GM12878 (cell line): ENCODE measurements at places on chromosomes 5 and 9. TPM values are rescaled to one million over a fixed set of nuclear protein-coding genes. Genes with fewer than 3 reads are reported as not detected.

Gene TMOD1
- polyA plus RNA-seq: 42.7 and 44.1 TPM in 2 replicates

Gene PCDH12
- 0.12 and 0.14 TPM in 2 replicates for polyA plus RNA-seq

Gene GHR
- polyA plus RNA-seq: 0.50 and 0.52 TPM in 2 replicates

Gene IFNA13
- not detected in 2 replicates for polyA plus RNA-seq

Gene RPL37
- polyA plus RNA-seq: 1,697 and 1,831 TPM in 2 replicates

Gene CCDC192
- polyA plus RNA-seq: 0.20 and 0.21 TPM in 2 replicates

Gene CARD6
- 0.43 and 0.52 TPM in 2 replicates for polyA plus RNA-seq

Gene SLC6A19
- not detected in 2 replicates for polyA plus RNA-seq

Gene RLN2
- polyA plus RNA-seq: 8.2 and 8.3 TPM in 2 replicates

Gene GGTA1
- 0.17 TPM in 1 of 2 replicates, not detected in the other for polyA plus RNA-seq

Gene NTRK2
- polyA plus RNA-seq: 0.78 and 1.1 TPM in 2 replicates

Gene SPINK1
- polyA plus RNA-seq: not detected in 2 replicates

DNA sequence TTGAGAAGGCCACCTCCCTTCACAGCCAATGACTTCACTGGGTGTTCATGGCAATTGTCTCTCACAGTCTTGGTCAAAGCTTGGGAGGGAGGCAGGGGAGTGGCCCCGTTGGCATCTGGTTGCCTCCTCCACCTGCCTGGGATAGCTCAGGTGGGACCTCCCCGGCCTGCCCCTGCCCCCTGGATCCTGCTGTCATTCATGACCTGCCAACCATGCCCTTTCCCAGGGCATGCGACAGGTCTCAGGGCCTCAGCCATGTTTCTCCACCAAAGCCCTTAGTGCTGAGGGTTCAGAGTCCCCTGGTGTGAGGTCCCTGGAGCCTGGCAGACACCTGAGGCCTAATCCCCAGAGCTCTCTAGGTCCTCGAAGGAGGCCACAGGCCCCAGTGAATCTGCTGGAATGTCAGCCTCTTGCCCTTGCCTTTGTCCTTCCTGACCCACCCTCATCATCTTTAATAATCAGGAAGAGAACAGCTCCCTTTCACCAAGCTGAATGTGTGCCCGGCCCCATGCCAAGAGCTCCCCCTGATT is 5.6 kb downstream of the DAB2IP start:
- no peak for DNase-seq

DNA sequence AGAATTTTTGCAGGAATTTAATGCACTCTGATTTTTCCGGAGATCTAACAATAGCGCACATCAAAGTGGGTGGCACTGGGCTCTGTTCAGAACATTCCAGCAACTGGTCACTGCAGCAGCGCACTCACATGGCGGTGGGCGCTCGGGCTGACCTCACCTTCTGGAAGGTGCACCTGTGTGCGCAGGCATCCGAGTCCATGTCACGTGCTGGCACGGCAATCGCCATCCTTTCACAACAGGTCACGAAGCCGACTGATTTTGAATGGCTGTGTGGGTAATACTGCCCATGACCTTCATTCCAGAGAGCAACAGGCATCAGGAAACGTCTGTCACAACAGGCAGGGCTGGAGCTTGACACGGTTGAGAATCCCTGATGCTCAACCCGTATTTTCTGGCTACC is 18.7 kb upstream of the CLPTM1L start:
- DNase-seq: no peak

- DNase-seq: no peak
Measured at GRCh38 chr9:129037767-129038098, 1.3 kb downstream of the MIGA2 start.

GRCh38 chr5:33800241-33800950 is 91.4 kb downstream of the ADAMTS12 start:
- no peak for DNase-seq

DNA sequence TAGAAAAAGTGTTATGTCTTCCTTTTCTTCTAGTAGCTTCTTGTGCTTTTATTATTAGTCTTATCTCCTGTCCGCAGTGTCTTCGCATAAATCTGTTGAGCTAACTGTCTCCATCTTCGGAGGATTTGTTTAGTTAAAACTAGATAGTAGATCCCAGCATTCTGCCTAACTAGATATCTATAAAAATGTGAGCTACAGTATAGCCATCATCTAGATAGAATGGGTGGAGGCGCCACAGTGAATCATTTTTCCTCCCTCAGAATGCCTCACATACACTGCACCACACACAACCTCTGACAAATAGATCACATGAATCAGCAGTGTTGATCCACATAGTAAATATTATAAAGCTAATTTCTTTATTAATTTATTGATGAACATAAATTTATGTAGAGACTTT is 220.3 kb upstream of the GAS1 start:
- no peak for DNase-seq

- DNase-seq: no peak
Measured at GRCh38 chr9:123267481-123268198, 746 bp downstream of the STRBP start.

DNA sequence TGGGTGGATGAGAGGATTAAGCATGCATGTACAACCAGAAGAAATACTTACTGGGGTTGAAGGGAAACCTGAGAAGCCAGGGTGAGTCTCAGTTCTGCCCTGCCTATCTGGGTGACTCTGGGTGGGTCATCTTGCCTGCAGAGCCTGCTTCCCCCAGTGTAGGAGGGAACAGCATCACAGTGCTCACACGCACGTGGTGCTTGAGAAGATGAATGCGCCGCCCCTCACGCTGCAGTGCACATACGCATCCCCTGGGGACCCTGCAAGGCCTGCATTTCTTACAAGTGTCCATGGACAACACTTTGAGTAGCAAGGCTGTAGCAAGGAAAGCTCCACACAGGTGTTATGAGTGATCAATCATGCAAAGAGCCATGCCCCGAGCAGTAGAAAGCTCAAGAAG is 18.7 kb upstream of the GABBR2 start:
- DNase-seq: no peak

DNA sequence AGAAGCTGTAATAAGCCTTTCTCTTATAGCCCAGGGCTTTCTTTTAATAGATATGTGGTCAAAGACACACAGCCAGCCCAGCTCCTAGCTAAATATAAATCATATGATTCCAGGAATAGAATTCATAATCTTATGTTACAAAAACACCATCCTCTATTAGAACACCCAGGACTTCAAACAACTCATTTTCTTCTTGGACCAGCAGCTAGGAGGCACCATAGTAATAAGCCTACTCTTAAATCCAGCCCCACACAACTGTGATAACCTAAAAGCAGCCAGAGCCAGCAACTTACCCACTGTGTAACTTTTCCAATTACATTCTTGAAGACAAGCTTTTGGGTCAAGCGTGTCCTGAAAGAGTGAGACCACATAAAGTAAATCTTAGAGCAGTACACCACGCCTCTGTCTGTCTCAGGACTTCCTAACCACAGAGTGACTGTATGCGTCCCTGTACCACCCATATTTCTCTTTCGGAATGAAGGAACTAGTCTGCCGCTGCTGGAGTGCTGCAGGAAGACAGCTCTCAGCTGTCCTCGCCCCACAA is 223.8 kb downstream of the TLE1 start:
- DNase-seq: no peak

- DNase-seq: no peak
Measured at GRCh38 chr5:178291969-178292825, 59.6 kb upstream of the PHYKPL start.

- no peak for DNase-seq
Measured at GRCh38 chr9:92749071-92749933, 15.3 kb downstream of the BICD2 start.

DNA sequence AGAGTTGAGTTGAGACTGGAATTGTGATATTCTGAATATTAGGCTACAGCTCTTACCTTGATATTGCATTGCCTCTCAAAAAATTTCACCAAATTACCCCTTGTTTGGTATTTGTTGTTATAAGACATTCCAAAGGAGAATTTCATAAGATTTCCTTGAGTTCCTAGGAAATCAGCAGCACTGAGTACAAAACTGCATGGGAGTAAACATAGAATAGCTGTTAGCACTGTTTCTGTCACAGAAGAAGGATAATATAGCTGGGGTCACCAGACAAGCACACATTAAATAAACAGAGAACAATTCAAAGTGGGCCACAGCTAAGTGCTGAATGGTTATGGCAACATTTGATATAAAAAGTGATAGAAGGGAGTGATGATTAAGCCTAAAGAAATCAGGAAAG is 724.3 kb downstream of the PRELID2 start:
- DNase-seq: no peak

GRCh38 chr5:31333475-31333874 is 140.0 kb downstream of the CDH6 start:
- DNase-seq: no peak

DNA sequence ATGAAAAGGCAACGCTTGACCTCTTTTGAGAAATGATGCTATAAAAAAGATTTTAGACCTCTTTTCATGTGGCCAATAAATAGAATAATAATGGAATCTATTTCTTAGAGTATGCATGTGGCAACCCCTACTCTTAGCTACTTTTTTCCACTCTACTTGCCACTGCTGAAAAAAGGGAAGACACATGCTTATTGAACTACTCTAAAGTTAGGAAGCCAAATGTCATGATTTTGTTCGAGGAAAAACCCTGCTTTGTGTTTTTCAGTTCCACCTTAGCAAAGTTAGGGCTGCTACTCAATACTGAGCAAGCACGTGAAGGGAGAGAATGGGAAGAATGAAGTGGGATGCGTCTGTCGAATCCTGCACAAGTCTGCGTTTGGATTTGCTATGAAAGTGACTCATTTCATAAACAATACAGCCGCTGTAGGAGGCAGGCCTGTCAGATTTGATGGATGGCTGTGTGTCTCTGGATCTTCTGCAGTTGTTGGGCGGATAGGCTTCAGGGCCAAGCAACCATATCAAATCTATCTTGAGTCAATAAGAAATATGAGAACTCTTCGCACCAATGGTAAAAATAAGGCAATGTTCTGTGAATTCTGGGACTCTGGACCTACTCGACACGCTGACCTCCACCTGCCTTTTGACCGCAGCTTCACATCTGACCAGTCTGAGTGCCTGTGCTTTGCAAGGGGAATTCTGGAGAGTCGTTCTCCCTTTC is 333.6 kb downstream of the PIK3R1 start:
- no peak for DNase-seq

GRCh38 chr5:56100439-56101176 is 105.8 kb upstream of the IL6ST start:
- DNase-seq: no peak

DNA sequence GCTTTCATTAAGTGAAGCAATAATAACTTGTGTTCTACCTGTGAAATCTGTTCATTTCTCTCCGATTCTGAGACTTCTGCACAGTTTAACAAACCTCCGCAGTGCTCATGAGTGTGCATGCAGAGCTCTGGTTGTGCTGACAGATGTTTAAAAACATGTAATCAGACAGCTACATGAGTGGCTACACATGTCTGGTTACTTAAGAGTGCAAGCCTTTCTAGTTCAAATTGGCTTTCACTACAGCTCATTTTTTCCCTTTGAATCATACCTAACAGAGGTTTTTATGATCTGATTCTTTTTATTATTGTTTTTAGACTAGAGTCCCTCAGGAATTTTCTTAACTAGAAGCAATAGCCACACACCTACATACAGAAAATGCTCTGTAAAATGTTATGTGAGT is 310.2 kb downstream of the ARRDC3 start:
- DNase-seq: no peak

DNA sequence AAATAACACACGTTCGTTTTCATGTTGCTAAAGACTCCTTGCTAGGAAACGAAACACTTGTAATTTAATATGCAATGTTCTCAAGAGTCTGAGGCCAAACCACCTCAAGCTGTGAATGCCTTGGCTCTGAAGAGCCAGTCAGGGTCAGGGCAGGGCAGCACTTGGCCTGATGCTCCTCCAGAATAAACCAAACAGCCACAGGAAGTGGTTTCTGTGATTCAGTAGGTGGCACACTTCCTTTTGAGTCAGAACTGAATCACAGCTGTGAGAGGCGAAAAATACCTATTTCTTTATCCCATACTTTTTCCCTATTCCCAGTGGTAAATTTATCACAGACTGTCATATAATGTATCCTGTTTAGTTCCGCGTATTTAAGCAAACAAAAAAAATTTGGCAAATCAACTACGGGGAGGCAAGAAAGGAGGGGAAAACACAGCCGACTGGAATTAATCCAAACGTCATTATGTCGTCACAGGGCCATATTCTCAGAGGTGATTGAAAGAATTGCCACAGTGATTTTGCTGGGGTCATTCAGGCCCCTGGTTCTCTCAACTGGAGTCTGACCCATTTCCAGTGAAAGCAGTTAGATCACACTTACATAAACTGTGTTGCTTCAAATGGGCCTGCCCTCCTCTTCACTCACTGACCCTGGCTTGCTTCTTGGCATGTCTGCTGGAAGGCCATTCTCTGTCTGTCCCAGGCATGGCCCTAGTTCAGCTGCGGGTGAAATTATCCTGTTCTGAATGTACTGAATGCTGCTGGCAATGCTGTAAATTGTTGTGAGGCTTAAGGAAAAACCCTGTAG is 71.2 kb downstream of the ARRDC3 start:
- peak; percentile 71 for DNase-seq

DNA sequence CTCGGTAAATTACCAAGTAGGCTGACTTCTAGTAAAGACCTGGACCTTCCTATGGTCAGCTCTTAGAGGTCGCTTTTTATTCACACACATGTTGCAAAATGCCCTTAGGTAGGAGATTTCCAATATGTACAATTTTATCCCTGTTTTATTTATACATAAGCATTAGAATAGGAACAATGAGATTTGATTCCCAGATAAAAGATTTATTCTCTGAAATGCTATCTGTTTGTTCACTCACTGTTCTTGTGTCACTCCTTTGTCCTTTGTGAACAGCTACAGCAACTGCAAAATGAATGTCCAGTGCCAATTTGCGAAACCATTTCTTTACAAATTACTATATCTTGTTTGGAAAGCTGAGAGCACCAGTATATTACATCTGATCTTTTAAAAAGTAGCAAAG is 991.5 kb upstream of the TYRP1 start:
- no peak for DNase-seq

- peak; percentile 8 for DNase-seq
Measured at GRCh38 chr9:128587453-128587852, 35.1 kb downstream of the SPTAN1 start.

- no peak for DNase-seq
Measured at GRCh38 chr5:169805937-169806700, 169.0 kb downstream of the DOCK2 start.

DNA sequence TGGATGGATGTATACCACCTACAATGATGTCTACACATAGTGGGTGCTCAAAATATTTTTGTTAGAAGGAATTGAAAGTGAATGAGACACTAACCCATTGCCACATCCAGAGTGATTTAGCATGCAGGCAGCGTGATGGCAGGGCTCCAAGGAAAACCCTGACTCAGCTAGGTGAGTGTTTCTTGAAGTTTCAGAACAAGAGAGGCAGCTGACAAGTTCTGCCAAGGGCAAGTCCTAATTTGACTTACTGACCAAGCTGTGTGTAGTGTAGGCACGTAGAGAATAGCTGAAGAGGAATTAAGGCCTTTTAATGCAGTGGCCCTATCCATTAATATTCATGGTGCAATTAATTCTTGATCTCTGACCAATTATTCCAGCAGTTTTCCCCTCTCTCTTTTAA is 107.8 kb upstream of the ATP10B start:
- peak; percentile 62 for DNase-seq
